ENCODE measurements at places on chromosomes 5 and 9. TPM values are rescaled to one million over a fixed set of nuclear protein-coding genes. Genes with fewer than 3 reads are reported as not detected.

- DNase-seq, result no peak
Observed at GRCh38 chr5:154511984-154512383, 34.0 kb upstream of the HAND1 start.

DNA sequence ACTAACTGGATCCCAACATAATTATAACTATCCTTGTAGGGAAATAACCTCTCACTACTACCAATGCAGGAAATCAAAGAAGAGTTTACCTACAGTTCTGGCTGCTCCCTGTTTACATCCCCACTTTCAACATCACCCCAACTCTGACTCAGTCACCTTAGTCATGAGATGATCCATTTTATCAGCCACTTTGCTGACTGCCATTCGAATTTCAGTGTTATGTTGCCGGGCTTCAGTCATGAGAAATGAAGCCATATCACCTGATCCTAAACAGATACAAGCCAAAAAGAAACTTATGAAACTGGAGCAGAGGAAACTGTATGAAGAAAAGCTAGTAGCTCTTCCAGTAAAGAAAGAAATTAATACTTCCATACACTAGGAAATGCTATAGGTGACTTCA, 33.7 kb downstream of the SLC31A2 start:
- DNase-seq, result no peak

DNA sequence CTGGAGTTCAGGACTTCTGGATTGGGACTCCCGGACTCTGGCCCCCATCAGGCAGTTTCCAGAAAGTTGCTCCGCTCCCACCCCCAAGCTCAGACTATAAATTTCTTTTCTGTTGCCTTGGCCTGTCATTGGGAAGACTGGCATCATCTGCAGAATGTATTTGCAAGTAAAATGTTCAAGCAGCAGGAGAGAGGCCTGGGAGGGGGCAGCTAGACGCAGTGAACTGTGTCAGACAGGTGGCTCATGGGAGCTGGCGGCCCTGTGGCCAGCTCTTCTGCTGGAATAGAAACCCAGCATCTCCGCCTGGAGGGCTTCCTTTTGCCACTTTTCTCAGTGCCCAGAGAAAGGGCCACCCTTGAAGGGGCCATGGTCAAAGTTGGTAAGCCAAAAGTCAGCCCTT, 16.0 kb downstream of the INSYN2B start:
- DNase-seq, result no peak

DNA sequence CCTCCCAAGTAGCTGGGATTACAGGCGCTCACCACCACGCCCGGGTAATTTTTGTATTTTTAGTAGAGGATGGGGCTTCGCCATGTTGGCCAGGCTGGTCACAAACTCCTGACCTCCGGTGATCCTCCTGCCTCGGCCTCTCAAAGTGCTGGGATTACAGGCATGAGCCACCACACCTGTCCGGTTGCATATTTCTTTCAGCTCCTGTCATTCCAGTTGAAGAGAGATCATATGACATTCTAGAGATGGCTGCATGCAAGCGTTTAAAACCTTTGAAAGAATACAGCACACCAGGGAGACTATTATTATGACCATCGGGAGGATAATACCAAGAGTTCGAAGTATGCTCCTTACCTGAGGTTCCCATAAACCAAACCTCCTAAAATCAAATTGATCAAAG, 9.6 kb upstream of the NIM1K start:
- no peak for DNase-seq

GRCh38 chr5:59800347-59800893, 93.1 kb downstream of the PDE4D start:
- DNase-seq, result no peak

- no peak for DNase-seq
Observed at GRCh38 chr9:78230761-78231160, 5.1 kb upstream of the CEP78 start.

DNA sequence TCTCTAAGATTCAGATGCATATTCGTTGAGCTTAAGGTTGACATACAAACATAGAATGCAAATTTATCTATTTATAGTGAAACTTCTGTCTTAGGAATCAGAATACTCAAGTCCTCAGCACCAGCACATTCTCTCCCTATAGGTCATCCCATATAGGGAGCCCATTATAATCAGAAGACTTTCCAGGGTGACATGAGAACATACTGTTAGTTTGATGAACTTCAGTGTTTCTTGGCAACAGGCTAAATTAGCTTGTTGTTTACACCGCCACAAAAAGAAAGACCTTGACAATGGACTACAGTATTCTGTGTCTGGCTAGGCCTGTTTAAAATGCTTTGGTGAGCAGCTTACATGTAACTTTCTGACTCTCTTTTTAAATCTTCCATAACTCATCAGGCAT, 104.2 kb downstream of the TAF11L14 start:
- DNase-seq, result no peak

DNA sequence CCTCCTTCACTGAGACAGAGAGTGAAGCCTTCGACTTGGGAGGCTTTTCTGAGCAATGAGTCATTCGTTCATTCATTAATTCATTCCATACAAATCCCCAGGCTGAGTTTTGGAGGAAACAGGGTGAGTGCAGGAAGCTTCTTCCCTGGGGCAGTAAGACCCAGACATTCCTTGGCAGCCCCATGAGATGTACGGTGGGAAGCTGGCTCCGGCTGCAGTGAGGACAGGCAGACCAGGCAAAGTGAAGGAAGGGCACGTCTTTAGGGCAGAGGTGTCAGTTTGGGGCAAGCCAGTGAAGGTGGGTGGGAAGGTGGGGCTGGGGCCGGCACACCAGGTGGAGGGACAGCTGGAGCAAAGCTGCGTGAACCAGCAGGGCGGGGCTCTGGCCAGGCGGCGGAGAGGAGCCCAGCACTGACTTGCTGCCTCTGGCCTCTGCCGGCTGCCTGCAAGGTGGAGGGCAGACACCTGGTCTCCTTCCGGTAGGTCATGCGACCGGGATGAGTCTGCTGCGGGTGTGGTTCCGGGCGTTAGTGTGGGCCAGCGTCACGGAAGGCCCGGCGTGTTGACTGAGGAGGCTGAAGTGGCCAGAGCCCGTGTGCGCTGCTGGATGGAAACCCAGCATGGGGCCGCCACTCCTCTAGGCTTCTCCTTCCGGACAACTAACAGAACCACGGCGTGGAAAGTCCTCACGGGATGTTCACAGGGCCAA, 16.6 kb downstream of the OLFM1 start:
- DNase-seq, result no peak

DNA sequence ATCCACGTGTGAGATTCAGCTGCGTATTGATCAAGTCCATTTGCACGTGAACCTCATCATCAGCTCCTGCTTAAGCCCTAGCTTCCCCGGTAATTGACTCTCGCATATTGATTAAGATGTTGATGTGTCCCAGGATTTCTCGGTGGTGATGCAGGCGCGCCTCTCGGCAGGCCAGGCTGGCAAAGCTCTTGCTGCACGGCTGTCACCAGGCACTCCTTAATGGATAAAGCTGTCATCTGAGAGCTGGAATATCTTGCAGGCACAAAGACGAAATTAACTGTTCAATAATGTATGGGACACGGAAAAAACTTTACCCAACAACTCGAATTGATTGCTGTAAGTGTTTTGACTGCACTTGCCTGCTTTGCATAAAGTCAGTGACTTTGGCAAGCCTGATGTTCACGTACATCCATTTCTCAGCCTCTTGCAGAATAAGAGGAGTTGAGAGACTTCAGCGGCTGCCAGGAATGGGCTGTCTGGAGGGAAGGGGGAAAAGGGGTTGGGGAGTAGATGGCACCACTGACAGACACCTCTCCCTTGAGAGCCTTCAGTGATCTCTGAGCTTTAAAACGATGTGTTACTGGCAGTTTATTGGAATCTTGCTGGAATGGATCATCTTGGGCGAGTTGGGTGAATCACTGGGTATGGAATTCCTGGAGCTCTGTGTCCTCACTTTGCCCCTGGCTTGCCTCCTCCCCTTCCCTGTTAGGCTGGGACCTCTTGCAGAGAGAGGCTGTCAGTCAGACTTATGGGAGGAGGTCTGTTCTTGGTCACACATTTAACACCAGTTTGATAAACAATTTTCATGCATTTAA, 650.3 kb downstream of the CCDC171 start:
- peak; percentile 70 for DNase-seq

GRCh38 chr9:17063535-17064135, 71.2 kb upstream of the CNTLN start:
- DNase-seq, result peak; percentile 23

DNA sequence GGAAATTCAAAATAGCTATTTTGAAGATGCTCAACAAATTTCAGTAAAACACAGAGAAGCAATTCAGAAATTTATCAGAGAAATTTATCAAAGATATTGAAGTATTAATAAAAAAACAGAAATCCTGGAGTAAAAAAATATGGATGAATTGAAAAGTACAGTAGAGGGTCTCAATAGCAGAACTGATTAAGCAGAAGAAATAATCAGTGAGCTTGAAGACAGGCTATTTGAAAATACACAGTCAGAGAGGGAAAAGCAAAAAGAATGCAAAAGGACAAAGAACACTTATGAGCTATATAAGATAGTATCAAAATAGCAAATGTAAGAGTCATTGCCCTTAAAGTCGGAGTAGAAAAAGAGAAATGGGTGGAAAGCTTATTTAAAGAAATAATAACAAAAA, 107.9 kb upstream of the PPP2R2B start:
- no peak for DNase-seq

DNA sequence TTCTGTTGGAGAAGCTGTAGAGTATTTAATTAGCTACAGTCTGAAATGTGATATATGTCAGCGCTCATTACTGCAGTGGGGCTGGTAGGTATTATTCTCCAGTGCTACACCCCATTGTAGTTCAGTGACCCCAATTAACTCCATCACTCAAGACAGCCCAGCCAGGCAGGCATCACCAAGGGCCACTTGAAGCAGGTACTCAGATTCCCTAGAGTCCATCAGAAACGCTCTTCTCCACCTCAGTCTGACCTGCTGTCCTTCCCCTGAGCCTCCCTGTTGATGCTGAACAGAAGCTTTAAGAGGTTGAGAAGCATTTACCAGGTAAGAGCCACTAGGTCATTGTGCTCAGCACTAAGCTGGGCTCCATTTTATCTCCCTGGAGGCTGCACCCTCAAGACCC, 71.8 kb downstream of the GALNT10 start:
- DNase-seq, result no peak

GRCh38 chr9:119060629-119061385, 308.4 kb downstream of the BRINP1 start:
- DNase-seq, result no peak

DNA sequence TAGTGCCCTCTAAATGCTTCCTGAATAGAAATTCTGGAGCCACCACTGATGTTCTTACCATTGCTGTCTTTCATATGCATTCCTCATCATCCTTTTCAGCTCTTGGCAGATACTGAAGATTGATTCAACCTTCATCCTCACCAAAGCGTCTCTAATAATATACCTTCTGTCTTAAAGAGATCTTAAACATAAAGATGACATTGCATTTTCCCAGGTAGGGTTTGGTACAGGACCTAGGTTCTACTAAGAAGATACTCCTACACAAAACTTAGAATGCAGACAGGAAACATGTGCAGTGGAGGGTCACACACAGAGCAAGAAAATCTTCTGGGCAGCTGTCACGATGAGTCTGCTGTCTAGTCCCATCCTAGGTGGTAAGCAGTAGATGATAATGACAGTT, 41.0 kb upstream of the RPS23 start:
- no peak for DNase-seq

GRCh38 chr9:105854026-105854782, 159.9 kb downstream of the TMEM38B start:
- DNase-seq, result no peak

GRCh38 chr5:58072300-58072965, 387.5 kb downstream of the PLK2 start:
- no peak for DNase-seq

GRCh38 chr9:98514841-98515240, 193.9 kb downstream of the GABBR2 start:
- DNase-seq, result no peak

DNA sequence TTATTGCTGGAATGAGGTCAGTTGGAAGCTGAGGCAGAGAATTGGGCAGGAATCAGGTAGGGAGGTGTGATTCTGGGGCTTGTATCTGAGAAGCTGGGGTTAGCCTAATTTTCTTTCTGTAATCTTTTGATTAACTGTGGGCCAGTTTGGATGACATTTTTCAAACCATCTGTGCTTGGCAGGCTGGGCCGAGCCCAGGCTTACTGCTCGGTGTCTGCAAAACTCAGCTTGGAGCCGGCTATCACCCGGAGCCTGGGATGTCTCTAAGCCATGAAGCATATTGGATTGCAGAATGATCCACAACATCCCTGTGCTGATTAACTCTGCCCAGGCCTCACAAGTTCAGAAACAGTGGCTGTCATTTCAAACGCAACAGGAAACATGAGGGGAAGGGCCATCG, 26.5 kb downstream of the KCNMB1 start:
- no peak for DNase-seq

DNA sequence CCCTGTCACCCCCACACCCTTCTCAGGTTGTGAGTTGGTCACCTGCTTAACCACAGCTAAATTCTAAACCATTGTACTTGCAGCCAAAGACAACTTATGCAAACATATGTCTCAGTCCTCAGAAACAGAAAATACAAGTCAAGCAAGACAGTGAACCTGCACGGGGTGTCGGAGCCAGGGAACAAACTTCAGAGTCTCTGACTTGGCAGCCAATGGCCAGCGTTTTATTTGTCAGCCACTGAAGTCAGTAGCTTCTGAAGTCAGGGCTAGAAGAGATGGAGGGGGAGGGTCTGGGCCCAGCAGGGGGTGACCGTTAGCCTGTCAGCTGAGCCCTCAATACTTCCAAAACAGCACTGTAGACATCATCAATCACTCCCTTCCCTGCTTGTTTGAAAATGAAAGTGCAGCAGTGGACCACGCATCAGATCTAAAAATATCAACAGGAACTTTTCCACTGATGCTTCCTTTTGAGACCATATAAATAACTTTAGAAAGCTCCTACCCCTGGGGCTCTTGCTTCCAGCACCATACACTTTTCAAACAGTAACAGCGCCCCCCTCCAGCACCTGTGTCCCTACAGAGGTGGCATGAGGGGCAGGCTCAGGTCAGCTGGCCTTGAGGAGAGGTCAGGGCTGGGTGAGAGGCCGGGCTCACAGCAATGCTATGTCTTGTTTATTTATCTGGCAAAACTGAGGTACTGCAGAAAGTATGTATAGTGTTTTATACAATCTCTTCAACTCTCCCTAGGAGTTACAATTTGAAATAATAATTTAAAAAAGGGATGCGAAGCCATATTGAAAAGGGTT, 142.5 kb downstream of the ACER2 start:
- DNase-seq, result no peak

- no peak for DNase-seq
Observed at GRCh38 chr9:137251490-137252268, 593 bp downstream of the STPG3 start.

FOXD4L4 gene
- polyA plus RNA-seq, result not detected

CD72 gene
- polyA plus RNA-seq, result 0.86 TPM

FAM153A gene
- polyA plus RNA-seq, result not detected

IFNA2 gene
- not detected for polyA plus RNA-seq

KIF24 gene
- polyA plus RNA-seq, result 0.62 TPM

PCDHA2 gene
- 0.07 TPM for polyA plus RNA-seq

Data from AG04450 (cell line).